Stimulated activated naive B cell treated with anti-CD40 and anti-IgM and Interleukin-4, amounts not matched to agents 10 μg/mL and 1 μg/mL and 100 μg/mL, for 72 hours (primary cell): ENCODE measurements at places on chromosomes 1 and 21.

DNA sequence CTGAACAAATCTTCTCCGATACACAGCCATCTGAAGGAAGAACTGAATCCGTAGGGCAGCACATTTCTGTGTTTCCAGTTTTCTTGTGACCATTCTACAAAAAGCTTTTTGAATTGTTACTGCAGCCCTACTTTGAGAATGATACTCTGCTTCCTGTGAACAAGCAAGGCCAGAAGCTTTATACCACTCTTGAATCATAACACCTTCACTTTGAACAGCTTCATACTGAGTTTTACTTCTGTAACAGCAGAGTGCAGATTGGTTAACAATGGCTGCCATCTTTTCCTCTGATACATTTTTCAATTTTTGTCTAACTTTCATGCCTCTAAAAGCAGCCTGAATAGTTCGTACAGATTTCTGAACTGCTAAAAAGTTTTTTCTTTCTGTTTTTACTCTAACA, 33.6 kb upstream of the F13B start:
- no peaks in the 10 kb centered on the region for H3K4me1 ChIP-seq
- H3K4me3 ChIP-seq, result no peak overlapping the region
- H3K27ac ChIP-seq, result no peak overlapping the region
- no peaks in the 10 kb centered on the region for H3K36me3 ChIP-seq

- H3K27me3 ChIP-seq, result no peaks in the 10 kb centered on the region
- peaks cover 43% of the 10 kb centered on the region for H3K4me1 ChIP-seq
- DNase-seq, result no peak
Measured at GRCh38 chr1:153733970-153734369, 6.1 kb downstream of the INTS3 start.

GRCh38 chr1:188652678-188653077, 1823.9 kb downstream of the PLA2G4A start:
- H3K4me1 ChIP-seq, result no peaks in the 10 kb centered on the region
- no peaks in the 10 kb centered on the region for H3K27me3 ChIP-seq
- H3K36me3 ChIP-seq, result no peaks in the 10 kb centered on the region
- no peak overlapping the region for H3K4me3 ChIP-seq
- no peak for DNase-seq

DNA sequence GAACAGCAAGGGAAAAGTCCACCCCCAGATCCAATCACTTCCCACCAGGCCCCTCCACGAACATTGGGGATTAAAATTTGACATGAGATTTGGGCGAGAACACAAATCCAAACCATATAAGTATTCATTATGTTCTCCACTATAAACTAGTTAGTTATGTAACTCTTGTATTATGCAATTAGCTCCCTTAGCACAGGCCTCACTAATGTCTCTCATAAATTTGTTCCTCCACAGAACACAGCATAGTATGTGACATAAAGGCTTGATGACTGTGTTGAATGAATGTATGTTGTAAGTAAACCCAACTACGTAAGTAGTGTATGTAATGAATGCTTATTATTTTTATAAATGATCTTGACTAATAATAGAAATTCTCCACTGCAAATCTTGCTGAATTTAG, 223.3 kb upstream of the ZRANB2 start:
- no peak overlapping the region for H3K27ac ChIP-seq
- no peaks in the 10 kb centered on the region for H3K27me3 ChIP-seq
- no peak overlapping the region for H3K4me3 ChIP-seq
- DNase-seq, result no peak
- no peaks in the 10 kb centered on the region for H3K4me1 ChIP-seq

GRCh38 chr1:116556289-116557006, 14.4 kb downstream of the CD58 start:
- peaks cover 41% of the 10 kb centered on the region for H3K36me3 ChIP-seq
- peak overlapping the region; percentile 99 for H3K27ac ChIP-seq
- H3K4me1 ChIP-seq, result peaks cover 43% of the 10 kb centered on the region
- H3K27me3 ChIP-seq, result no peaks in the 10 kb centered on the region
- DNase-seq, result peak; percentile 88
